ENCODE measurements at places on chromosomes 16 and 17. TPM values are rescaled to one million over a fixed set of nuclear protein-coding genes. Genes with fewer than 3 reads are reported as not detected.

- DNase-seq: no peak
Measured at GRCh38 chr16:79580453-79581191, 19.9 kb downstream of the MAF start.

GRCh38 chr17:80261159-80261894 lies 675 bp downstream of the RNF213 start:
- no peak for DNase-seq

DNA sequence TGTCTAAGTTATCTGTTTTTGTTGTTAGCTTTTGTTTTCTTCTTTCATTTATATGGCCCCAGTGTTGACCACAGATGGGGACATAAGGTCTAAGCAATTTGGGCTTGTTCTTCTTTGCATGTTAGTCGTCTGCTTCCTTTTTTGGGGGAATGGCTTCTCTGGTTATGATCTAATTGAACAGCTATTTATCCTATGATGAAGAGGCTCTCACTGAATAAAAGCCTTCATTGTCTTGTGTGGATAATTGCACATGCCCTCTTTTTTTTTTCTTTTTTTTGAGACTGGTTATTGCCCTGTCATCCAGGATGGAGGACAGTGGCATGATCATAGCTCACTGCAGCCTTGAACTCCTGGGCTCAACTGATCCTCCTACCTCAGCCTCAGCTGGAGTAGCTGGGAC lies 13.7 kb downstream of the SMARCE1 start:
- DNase-seq: no peak

FOXO3B gene
- total RNA-seq: 6.0 TPM

GRCh38 chr17:36880268-36880905 lies 56.9 kb upstream of the LHX1 start:
- DNase-seq: no peak

ZNF263 gene
- 33.1 TPM for total RNA-seq

TBC1D26 gene
- total RNA-seq: not detected

- no peak for DNase-seq
Measured at GRCh38 chr17:76383546-76384221, 725 bp upstream of the SPHK1 start.

DNA sequence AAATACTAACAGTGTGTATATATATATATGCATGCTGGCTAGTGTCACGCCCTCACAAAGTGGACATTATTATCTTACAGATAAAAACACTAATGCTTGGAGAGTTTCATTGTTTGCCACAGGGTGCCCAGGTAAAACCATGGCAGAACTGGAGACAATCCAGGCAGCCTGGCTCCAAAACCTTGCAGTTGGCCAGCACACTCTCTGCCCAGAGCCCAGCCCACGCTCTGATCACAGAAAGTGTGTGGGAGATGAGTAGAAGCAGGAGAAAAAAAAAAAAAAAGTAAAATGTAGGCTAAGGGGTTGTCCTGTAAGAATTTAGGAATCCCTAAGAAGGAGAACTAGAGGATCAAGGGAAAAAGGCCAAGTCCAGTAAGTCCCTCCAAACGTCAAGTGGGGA lies 538.0 kb downstream of the CDH13 start:
- no peak for DNase-seq

DNA sequence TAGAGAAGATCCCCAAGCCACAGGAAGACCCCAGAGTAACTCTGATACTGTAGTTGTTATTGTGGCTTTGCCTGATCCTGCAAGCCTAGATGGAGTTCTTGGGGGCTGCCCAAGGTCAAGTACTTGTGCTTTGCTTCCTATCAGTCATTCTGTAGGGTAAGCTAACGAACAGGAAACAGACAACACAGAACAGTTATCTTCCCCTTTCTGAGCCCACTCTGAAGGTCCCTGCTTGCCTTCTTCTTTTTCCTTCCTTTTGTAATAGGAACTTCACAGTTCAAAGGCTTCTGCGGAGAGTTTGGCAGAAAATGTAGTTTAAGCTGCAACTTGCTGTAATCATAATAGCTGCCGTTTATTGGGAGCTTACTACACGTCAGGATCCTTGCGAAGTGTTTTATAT lies 494.1 kb upstream of the ERCC4 start:
- no peak for DNase-seq

IRX3 gene
- total RNA-seq: 28.7 TPM

OR4D1 gene
- total RNA-seq: not detected

CLDN6 gene
- 813 TPM for total RNA-seq

- DNase-seq: no peak
Measured at GRCh38 chr16:71883849-71884638, at the start of gene ZNF821. Gene ZNF821 (minus strand): TSS chr16:71884182. CDS start chr16:71879946, 4,236 bp downstream.

GRCh38 chr17:539066-539465 lies 175.6 kb downstream of the VPS53 start:
- no peak for DNase-seq

KRT32 gene
- total RNA-seq: not detected

DNA sequence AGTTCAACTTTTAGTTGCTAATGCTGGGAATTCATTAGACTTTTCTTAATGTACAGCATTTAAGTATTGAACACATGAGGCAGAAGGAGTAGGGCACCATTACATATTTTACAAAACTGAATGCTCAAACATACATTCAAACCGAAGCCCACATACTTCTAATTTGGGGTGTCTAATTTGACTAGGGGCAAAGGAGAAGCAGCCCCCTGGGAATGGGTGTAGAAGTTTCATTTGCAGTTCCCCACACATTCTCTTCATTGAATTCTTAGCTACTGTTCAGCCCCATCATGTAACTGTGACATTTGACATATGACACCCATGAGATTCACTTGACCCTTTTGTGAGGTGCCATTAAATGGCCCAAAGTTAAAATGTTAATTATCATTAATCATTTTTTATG lies 16.4 kb downstream of the IRX6 start:
- DNase-seq: no peak

MRPL45 gene
- total RNA-seq: 53.9 TPM

DNA sequence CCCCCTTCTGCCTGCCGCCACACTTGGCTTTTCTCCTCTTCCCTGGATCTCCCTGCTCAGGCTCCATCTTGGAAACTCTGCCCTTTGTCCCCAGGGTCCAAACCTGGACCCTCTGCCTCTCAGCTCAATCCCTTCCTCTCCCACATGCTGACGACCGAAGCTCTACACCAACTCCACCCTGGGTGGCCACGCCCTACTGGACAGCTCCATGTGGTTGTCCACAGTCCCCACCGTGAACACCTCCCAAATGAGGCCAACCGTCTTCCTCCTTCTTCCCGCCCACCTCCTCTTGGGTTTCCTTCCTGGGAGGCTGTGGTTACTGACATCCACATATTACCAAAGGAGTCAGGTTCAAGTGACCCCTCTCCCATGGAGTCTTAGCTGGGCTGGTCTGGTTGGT lies 22.6 kb upstream of the MLKL start:
- DNase-seq: no peak

DNA sequence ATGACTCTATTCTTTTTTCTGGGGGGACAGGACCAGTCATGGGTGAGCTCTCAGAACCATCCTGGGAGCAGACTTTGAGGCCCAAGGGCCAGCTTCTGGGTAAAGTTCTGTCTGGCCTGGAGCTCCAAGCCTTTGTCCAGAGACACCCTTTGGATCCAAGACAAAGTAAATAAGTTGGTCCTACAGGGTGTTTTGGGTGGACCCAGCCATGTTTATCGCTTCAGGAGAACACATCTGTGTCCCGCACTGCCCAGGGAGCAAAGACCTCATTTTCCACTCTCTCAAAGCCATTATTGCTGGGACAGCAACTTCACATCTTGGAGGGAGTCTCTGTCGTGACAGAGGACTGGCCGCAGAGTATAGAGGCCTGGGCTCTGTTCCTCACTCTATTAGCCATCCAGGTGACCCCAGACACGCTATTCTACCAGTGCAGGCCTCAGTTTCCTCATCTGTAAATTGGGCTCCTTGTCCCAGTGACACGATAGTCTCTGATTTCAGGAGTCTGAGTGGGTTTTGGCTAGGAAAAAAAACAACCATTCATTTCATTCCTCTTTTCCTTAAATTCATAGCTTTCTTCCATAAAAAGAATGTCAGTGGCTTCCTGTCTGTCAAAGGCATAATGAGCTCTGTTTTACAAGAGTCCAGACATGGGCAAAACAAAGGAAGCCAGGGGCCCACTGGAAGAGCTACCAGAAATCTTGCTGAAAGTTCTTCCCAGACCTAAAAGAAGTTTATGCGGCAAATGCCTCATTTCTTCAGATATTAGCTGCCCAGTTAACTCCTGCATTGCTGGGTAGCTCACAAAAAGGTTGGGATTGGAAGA lies 62.4 kb downstream of the PECAM1 start:
- DNase-seq: no peak

- DNase-seq: no peak
Measured at GRCh38 chr16:3646348-3646920, 8.1 kb upstream of the DNASE1 start.

- no peak for DNase-seq
Measured at GRCh38 chr17:27634776-27635175, 3.8 kb downstream of the LGALS9 start.

GRCh38 chr17:49556223-49556943 lies 19.3 kb upstream of the NXPH3 start:
- no peak for DNase-seq

- no peak for DNase-seq
Measured at GRCh38 chr17:61017317-61018006, 339.8 kb downstream of the BCAS3 start.

DNA sequence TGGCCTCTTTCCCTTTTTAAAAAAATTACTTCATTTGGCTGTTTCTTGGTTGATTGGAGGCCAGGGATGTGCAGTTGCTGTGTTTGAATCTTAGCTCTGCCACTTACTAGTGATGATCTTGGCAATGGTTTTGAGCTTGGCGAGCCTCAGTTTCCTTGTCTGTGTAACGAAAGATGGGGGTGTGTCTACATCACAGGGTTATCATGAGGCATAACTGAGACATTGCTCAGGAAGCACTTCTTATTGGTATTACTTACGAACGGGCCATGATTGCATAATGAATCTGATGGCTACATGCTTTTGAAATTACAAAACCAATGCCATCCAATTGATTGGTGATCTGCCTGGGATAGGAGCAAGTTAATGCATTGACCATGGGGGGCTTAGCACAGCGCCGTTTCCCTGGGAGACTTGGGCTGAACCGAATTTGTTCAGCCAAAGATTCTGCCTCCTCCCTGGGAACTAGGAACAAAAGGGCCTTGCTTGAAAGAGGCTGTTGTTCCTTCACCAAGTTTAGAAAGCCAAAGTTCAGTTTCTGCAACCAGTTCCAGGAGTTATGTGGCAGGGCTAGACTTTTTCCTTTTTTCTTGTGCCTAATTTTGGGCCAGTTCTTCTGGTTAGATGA lies 21.9 kb downstream of the CMIP start:
- DNase-seq: no peak

- DNase-seq: no peak
Measured at GRCh38 chr16:87435372-87436224, 43.5 kb downstream of the MAP1LC3B start.

SMIM36 gene
- not detected for total RNA-seq

Measured in epithelial cell of proximal tubule (primary cell).